Hippocampal formation (tissue), 2 donors: ENCODE measurements at places on chromosomes 7 and 10.
A peak's percentile ranks its signal among the peaks of the same experiment; 100 is the strongest.

- DNase-seq, result no peak
Measured at GRCh38 chr10:97089209-97089870, 96.4 kb downstream of the SLIT1 start.

GRCh38 chr7:136894789-136895188 is 26.3 kb downstream of the CHRM2 start:
- no peak for DNase-seq

DNA sequence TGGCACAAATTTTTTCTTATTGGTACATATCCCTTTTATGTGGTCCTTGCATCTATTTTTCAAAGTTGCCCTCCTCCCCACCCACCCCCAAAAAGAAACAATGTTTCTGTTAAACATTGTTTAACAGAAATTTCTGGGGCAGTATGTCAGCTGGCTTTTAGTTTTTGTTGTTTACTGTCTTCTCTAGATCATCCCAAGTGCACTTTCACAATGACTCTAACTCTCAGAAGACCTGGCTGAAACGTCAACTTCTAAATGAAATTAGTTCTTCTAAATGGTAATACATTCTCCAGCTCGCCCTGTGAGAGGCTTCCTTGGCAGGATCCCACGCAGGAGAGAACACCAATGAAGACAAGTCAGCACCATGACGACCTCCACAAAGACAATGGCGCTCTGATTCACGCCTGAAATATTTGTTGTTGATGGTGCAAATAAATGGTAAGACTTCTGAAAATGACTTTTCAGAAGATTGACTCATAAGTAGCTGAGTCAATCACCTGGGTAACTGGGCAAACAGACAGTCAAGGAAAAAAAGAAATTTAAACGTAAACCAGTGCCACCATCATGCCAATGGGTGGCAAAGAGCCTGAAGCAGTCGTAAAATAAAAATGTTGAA is 293.7 kb downstream of the FZD1 start:
- DNase-seq, result no peak

DNA sequence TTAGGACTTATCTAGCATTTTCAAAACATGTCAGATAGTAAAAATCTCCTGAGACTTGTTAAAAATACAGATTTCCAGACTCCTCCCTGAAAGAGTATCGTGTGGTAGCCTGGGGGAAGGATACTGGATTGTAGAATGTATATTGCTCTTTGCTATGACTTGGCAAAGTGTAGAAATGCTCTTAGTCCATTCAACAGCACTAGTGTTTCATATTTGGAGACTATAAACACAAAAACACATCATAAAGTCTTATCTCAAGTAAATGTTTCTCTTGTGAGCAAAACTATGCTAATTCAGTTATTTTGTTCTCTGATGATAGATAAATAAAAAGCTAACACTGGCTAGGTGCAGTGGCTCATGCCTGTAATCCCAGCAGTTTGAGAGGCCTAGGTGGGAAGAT is 137.5 kb upstream of the PRPS1L1 start:
- DNase-seq, result no peak

DNA sequence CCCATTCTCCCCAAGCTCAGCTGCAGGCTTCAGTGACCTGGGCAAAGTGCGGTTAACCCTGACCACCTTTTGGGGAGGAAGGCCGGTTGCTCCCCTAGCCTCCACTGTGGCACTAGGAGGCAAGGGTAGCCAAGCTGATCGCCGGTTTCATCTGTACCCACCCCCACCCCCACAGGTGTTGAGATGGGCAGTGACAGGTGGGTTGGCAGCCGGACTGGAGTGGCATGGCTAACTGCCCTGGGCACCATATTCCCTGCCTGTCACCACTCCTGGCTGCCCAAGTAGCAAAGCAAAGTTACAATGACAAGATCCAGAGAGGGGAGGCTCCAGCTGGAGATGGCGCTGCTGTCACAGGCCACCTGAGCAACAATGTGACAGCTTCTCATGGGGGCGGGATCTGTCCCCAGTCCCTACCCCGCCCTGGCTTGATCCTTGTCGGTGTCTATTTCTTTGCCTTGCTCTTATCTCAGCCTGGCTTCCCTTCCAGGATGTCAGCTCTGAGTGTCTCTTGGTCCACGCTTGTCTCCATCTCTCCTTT is 27.0 kb upstream of the BMS1 start:
- no peak for DNase-seq

DNA sequence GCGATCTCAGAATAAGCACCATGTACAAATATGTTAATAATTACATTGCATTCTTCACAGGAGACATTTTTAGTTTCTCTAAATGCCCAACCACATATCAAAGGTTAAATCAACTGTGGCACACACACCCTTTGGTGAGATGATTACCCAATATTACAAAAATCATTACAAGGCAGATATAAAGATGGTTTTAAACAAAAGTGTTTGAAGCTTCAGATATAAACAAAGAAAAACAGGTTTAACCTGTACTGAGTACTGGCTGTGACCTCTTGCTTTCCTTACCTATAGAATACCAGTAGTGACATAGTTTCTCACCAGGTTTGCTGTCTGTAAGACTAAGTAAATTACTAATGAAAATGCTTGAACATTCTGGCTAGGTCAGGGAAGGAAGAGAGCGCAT is 360.0 kb upstream of the IGFBP3 start:
- DNase-seq, result no peak

- DNase-seq, result no peak
Measured at GRCh38 chr7:37430640-37431039, 18.0 kb downstream of the ELMO1 start.

DNA sequence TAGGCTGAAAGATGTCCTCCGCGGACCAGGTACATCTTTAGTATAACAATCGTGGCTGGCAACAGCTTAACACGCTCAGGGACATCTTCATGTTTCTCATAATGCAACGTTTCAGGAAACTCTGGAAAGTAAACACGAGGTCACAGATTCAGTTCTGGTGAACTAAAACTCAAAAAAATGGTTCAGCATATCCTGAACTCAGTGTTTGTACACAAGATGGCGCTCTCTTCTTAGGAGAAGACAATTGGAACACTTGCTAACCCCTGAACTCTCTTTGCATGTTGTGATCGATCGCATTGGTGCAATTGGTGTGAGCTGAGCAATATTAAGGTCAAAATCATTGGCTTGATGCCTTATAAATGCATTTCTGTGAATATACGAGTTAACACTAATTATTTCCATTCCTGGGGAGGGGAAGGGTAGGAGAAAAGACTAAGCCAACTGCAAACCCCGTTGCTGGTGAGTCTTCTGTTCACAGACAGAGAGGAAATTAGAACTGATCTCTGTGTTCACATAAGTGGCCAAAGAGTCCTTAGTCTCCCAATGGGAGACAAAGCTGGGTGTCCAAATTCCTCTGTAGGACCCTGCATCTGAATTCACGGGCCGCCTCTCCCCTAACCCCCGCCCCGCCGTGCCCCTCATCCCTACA is 52.6 kb upstream of the FAM180A start:
- peak; percentile 68 for DNase-seq

GRCh38 chr7:117871778-117872538 is 1.3 kb downstream of the CTTNBP2 start:
- DNase-seq, result peak; percentile 49

DNA sequence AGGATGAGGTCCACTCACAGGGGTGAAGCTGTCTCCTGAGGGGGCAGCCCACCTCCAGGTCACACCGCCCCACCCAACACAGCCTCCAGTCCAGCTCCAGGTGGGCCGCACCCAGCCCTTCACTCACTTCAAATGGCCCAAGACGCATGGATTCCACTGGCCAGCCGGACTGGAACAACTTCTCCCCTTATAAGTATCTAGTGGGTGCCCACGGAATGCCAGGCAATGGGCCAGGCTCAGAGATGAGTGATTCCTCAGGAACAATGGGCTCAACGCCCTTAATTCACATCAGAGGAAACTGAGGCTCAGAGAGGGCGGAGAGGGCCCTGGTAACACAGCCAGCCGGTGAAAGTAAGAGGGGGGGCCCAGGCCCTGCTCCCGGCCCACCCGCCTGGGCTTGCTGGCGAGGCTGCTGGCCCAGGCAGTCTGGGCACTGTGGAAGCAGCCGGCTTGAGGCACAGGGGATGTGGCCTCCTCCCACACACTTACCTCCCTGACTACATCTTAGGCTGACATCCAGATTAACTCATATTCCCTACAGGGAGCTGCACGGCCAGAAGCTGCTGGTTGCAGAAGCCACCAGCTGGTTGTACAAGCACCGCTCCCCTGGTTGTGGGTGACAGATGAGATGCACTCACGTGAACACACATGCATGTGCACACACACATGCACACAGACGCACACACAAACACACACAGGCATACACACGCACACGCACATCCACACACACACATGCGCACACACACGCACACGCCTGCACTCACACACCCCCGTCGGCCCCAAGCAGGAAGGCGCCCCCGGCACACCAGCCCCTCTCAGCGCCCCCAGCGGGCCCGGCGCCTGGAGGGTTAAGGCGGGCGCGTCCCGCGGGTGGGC is 1.0 kb upstream of the FAM20C start:
- peak; percentile 28 for DNase-seq

GRCh38 chr10:78742730-78743615 is 325.8 kb upstream of the ZMIZ1 start:
- DNase-seq, result no peak

DNA sequence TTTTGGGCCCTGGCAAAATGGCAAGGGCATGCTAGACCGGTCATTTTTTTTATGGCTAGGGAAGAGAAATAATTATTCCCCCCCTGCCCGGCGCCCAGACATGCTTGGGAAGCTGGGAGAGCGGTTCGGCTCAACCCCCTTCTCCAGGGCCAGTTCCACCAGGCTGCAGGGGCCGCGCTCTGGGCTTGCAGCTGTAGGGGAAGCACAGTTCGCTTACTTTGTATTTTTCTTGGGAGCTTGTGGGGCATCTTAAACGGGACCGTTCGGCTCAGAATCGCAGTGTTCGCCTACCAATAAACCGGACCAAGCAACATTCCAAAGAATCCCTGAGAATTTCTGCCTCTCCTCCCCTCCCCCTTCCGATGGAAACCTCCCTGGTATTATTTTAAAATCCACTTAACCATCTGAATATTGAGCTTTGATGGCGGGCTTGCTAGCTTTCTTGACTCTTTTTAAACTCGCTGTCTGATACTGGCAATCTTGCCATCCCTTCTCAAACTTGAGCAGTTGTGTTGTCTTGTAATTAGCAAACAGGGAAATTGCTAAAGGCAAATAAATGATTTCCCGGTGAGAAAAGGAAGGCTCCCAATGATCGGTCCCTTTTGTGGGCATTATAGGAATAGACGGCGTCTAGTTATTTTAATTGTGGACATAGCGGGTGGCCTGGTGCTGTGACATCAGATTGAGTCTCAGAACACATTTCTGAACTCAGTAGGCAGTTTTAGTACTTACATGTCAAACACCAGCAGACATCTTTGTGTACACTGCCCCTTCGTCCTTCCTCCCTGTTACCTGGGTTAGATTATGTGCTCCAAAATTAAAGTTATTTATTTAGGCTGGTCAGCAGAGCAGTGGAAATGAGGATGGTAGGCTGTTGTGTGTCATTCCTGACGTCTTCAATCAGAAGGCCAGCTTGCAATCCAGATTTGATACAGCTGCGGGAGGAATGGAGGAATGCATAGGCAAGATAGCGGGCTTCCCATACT is 3.4 kb downstream of the TCF7L2 start:
- peak; percentile 26 for DNase-seq

DNA sequence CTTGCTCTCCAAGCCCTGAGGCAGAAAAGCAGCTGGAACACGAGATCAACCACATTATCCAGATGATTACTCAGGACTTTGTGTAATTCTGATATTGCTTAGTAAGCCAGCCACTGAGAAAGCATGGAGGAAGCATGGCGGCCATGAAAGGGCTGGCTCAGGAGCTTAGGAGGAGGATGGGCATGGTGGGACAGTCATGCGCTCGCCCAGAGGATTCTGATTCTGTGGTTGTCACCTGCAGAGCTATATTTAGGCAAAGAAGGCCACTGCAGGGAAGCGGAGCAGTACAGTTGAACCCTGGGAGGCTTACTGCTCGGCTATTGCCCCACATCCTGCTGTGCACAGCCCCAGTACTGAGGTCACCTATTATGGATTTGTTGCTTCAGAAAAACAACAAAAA is 128.8 kb upstream of the DNAJB12 start:
- no peak for DNase-seq

GRCh38 chr7:47470567-47471357 is 111.1 kb downstream of the TNS3 start:
- no peak for DNase-seq

DNA sequence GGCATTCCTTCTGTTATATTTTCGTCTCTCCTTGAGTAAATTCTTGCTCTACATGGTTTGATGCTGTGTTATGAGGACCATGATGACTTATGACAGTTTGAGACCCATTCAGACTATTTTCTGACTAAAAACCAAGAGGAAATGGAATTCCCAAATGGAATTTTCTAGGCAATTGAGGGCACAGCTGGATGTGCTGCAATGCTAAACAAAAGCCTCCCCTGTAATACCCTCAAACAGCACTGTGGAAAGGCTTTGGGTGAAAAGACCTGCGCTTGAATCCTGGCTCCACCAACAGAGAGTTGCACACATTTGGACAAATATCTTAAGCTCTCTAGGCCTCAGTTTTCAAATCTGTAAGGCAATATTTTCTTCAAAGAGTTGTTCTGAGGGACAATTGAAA is 129.1 kb downstream of the PRKG1 start:
- DNase-seq, result no peak

- no peak for DNase-seq
Measured at GRCh38 chr10:131310551-131311401, 745 bp downstream of the TCERG1L start.

GRCh38 chr10:31099664-31100063 is 68.0 kb upstream of the ZNF438 start:
- DNase-seq, result no peak

GRCh38 chr7:23020742-23021401 is 6.9 kb upstream of the HYCC1 start:
- DNase-seq, result no peak

- no peak for DNase-seq
Measured at GRCh38 chr10:92569071-92569470, 4.8 kb downstream of the IDE start.

DNA sequence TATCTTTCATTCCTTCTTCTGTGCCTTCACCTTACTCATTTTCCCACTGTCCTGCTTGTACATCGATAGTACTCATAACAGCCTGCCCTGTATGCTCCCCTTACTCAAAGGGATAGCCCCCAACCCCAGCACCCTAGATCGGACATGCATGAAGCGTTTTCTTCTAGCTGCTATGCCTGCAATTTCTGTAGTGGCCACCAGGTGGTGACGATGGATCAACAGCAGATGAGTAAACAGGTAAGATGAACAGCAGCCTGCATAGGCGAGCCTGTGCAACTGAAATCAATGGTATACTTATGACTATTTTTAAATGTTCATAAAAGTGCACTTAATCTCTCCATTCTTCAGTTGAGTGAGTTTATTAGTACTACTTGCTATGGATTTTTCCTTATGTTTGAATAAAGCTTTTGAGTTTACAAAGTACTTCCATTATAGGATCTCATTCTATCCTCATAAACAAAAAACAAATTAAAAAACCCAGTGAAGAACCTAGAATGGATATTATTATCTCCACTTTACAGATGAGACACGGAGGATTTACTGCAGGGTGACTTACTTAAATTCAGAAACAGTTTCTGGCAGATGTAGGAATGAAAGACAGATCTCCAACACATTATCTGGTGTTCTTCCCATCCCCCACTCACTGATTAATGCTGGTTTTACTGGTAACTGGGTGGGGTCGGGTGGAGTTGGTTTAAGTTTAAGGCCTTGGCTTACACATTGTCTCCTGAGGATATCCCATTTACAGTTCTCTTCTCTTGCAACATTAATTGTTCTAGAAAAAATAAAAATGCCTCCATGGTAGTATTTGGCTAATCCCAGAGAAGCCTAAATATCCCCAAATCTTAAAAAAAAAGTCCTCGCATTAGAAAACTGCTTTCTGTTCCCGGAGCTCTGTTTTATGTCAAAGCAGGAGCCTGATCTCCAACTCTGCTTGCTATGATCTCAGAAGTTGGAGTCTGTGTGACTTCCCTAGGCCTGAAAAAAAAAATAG is 222.1 kb downstream of the GLI3 start:
- DNase-seq, result no peak

GRCh38 chr7:44971902-44972441 is 6.8 kb downstream of the MYO1G start:
- DNase-seq, result no peak
